ENCODE measurements at places on chromosomes 12 and 14. TPM values are rescaled to one million over a fixed set of nuclear protein-coding genes. Genes with fewer than 3 reads are reported as not detected.

DNA sequence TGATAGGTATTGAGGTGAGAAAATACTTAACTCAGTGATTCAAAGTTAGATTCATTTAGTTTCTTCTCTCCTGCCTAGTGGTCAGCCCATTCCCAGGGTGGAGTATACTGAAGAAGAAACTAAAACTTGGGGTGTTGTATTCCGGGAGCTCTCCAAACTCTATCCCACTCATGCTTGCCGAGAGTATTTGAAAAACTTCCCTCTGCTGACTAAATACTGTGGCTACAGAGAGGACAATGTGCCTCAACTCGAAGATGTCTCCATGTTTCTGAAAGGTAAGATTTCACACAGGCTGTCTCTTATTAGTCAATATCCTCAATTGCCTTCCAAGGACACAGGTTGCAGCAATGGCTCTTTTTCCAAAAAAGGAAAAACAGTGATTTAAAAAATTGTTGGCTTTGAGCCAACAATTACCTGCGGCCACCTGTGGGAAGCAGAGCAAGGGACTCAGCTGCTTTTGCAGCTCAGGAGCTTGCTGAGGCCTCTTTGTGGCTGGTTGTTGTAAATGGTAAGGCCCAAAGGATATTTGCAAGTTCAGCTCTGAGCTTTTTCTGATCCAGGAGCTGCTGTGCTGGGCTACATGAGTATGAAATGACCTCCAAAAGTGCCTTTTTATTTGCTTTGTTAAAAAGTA is 33.9 kb downstream of the TPH2 start:
- no peak for DNase-seq

DNA sequence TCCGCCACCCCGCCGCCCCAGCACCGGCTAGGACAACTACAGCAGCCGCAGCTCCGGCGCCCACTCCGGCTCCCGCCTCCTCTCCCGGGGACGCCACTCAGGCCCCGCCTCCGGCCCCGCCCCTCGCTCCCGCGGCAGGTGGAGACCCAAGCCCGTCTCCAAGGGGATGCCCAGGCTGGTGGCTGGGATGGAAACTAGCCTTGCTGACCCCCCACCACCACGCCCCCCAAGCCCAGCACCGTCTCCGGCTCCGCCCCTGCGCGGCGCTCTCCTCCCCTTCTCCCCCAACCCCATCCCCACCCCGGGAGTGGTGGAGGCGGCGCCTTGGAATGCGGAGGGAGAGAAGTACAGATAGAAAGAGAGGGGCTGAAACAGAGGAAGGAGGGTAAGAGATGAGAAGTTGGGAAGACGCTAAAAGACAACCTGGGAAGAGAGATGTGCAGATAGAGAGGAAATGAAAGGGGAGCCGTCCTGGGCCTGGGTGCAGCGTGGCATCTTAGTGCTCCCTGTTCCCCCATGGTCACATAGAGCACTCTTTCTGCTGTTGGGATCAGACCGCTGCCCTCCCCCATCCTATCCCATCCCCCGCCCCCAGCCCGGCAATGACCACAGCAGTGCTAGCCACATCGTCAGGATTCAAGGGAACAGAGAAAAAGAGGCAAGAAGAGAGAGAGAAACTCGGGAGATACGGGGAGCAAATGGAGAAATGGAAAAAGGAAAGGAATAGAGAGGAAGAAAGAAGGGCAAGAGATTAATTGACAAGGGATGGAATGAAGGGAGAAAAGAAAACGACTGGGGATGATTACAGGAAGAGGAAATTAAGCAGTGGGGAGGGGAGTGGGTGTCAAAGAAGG is at the start of gene ITGA7:
Gene ITGA7 (minus strand): TSS at position 64 of the 854 bp plus-strand sequence. CDS start 222 bp downstream, outside the sequence.
- DNase-seq, result peak; percentile 77

- DNase-seq, result peak; percentile 35
Observed at GRCh38 chr12:32344047-32344446, 55.3 kb upstream of the FGD4 start.

DNA sequence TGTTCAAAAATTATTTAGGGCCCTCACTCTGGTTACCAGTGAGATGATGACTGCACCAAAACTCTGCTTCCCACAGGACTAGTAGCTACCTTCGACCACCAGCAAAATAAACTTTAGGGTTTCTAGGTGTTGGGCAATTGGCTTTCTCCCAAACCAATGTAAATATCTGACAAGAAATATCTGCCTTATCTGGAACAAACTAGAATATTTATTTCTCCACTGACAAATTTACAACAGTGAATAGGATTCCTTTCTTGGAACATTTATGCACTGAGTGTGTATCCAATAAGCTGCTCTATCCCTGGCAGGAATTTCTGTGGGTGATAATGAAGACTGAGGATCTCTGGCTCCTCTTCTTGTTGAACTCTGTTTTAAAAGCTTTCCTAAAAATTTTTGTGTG is 148.6 kb downstream of the SLC6A15 start:
- no peak for DNase-seq

DNA sequence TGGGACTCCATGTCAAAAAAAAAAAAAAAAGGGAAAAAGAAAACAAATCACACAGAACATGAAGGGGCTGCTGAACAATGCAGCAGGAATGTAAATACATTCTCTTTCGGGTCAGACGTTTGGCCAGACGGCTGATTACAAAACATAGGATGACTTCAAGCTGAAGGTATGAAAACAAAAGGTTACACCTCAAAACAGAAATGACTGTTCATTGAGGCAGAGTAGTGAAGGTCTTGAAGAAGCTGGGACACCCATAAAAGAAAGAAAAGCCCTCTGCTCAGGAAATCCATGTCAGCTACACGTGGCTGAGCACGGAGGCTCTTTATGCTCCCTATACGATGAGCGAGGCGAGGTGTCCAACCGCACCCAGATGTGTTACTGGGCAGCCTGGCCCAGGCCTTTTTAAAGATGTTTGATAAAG is 37.7 kb downstream of the FGD4 start:
- DNase-seq, result peak; percentile 81

- no peak for DNase-seq
Observed at GRCh38 chr12:88381466-88381865, 198.8 kb downstream of the KITLG start.

GRCh38 chr12:120115692-120116440 is 687 bp downstream of the RAB35 start:
- DNase-seq, result peak; percentile 63

- DNase-seq, result no peak
Observed at GRCh38 chr14:44820230-44820964, 141.3 kb downstream of the KLHL28 start.

The DYNC1H1 gene
- 177 TPM for polyA plus RNA-seq

The GPD1 gene
- 0.13 TPM for polyA plus RNA-seq

The SMCO2 gene
- 0.14 TPM for polyA plus RNA-seq

The TAS2R8 gene
- polyA plus RNA-seq, result not detected
